ENCODE measurements at places on chromosomes 7 and 10.

- H3K4me1 ChIP-seq, result peaks cover 2% of the 10 kb centered on the region
- H3K4me3 ChIP-seq, result no peak overlapping the region
- H3K27me3 ChIP-seq, result no peaks in the 10 kb centered on the region
- peak; percentile 73 for DNase-seq
- H3K36me3 ChIP-seq, result no peaks in the 10 kb centered on the region
- no peak overlapping the region for H3K27ac ChIP-seq
Observed at GRCh38 chr7:106717955-106718871, 57.3 kb upstream of the CCDC71L start.

GRCh38 chr7:32881074-32881982 lies 10.2 kb downstream of the KBTBD2 start:
- no peaks in the 10 kb centered on the region for H3K27me3 ChIP-seq
- H3K36me3 ChIP-seq, result peaks cover 28% of the 10 kb centered on the region

DNA sequence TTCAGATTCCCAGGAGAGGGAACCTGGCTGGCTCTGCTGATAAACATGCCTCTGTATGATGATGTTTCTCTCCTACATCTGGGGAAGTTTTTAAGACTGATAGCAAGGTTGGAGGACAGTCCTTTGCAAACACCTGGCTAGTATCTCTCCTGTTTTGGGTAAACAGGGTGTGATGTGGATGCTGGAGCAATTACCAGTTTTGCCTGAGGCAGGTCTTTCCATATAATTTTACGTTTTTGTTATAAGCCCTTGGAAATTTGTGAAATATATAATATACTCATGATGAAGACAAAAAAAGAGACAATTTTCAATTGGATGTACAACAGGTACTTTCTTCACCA lies 138.6 kb downstream of the ADAM22 start:
- peaks cover 8% of the 10 kb centered on the region for H3K4me1 ChIP-seq
- H3K36me3 ChIP-seq, result no peaks in the 10 kb centered on the region
- no peak overlapping the region for H3K4me3 ChIP-seq
- H3K27ac ChIP-seq, result no peak overlapping the region

GRCh38 chr10:86607674-86608073 lies 46.7 kb upstream of the OPN4 start:
- no peak for DNase-seq
- no peaks in the 10 kb centered on the region for H3K4me1 ChIP-seq
- peaks cover 14% of the 10 kb centered on the region for H3K27me3 ChIP-seq

- no peak overlapping the region for H3K27ac ChIP-seq
- H3K4me3 ChIP-seq, result no peak overlapping the region
- DNase-seq, result no peak
Observed at GRCh38 chr10:10891124-10892082, 126.3 kb upstream of the CELF2 start.

Data from activated CD8-positive, alpha-beta T cell treated with anti-CD3 and anti-CD28 coated beads, Interleukin-2, amount 10 ng/mL, durations not matched to agents 7 days and 5 days (primary cell).